ENCODE measurements at places on chromosomes 5 and 9.

DNA sequence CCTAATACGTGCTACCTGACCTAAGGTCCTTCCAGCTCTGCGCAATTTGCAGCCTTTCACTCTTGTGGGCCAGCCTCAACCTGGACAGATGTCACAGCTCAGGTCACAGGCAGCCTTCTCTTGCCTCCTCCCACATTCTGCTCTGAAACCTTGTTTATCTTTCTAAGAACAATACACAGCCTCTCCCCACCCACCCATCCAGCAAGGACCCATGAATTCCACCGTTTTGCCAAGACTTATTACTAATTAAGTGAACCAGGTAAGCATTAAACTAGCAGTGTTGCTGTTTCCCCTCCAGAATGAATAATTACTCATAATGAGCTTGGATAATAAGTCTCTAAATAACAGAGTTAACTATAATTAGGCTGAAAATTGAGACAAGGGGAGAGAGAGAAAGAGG, 11.0 kb downstream of the FABP6 start:
- DNase-seq, result no peak

- DNase-seq, result no peak
Observed at GRCh38 chr5:116598911-116599310, 24.3 kb upstream of the SEMA6A start.

DNA sequence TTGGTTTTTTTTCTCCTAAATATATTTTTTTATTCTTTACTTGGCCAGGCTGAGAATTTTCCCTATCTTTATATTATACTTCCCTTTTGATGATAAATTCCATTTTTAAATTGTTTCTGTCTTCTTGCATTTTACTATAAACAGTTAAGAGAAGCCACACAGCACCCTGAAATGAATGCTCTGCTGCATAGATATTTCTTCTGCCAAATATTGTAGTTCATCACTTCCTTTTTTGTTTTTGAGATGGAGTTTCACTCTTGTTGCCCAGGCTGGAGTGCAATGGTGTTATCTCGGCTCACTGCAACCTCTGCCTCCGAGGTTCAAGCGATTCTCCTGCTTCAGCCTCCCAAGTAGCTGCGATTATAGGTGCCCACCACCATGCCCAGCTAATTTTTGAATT, 8.5 kb upstream of the INIP start:
- DNase-seq, result no peak

DNA sequence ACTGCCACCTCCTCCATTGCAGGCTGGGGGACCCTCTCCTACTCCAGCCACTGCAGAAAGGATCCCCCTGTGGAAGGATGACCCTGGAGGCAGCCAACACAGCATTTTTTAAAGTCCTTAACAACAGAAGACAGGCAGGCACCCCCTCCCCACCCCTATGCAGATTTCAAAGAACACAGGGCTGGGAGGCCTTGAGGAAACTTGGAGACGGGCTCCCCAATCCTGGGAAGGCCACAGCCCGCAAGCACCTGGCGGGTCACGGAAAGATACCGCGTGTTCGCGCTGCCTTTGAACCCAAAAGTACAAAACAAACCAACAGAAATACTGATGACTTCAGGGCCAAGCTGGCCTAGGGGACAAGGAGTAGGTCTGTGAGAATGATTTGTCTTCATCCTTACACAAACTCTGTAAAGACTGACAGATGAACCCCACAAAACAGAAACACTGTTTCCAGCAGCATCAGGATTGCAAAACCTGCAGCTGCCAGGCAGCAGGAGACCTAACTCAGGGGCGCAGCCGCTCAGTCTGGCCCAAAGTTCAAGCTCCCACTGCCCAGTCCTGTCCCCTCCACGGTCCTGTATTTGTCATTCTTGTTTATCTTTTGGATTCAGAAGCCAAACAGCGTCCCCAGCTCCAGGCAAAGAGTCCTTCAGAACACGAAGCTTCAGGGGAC, 13.8 kb downstream of the VAV2 start:
- DNase-seq, result no peak

- no peak for DNase-seq
Observed at GRCh38 chr9:114266969-114267368, 55.9 kb upstream of the ORM1 start.

- no peak for DNase-seq
Observed at GRCh38 chr9:93577078-93577974, 942 bp downstream of the PHF2 start.

DNA sequence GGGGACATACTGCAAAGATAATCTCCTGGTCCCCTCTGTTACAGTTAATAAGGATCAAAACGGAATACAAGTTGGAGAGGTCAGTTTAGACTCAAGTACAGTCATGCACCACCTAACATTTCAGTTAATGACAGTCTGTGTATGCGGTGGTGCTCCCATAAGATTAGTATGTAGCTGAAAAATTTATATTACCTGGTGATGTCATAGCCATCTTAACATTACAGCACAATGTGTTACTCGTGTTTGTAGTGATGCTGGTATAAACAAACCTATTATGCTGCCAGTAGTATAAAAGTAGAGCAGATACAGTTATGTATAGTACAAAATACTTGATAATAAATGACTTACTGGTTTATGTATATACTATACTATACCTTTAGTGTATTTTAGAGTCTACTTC, 207.9 kb downstream of the GDNF start:
- DNase-seq, result no peak

GRCh38 chr5:109408991-109409843, 557 bp downstream of the PJA2 start:
- peak; percentile 67 for DNase-seq

DNA sequence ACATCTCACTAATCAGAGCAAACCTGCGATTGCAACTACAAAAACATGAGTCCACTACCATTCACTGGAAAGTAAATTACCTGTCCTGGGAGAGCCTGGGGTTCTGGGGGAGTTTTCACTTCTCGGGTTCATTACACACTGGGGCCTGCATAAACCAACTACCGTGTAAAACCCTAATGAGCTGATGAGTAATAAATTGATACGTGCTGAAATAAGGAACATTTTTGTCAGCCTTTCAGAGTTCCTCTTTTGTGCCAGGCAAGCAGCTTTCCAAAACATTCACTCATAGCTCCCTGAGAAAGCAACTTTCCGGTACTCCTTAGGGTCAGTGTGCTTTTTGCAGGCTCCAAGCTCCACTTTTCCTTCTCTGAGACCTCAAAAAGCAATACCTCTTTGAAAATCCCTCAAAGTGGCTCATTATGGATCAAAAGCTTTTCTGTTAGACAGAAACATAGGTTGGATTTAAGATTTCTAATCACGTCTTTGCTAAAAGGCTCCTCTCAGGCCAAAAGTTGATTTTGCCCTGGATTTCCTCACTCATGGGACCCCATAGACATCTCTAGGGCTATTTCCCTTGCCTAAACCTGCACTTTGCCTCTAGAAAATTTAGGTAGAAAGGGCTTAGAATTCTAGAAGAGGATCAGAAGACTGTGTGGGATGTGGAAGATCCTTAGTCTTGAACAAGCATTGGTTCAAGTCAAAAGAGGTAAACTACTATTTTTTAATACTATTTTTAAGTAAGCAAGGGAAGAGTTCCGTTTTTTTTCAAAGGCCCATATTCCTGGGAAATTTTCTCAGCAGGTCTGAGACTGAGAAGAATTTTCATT, 74.8 kb downstream of the ST8SIA4 start:
- no peak for DNase-seq

GRCh38 chr9:23825700-23826099, 340 bp downstream of the ELAVL2 start:
- DNase-seq, result no peak

DNA sequence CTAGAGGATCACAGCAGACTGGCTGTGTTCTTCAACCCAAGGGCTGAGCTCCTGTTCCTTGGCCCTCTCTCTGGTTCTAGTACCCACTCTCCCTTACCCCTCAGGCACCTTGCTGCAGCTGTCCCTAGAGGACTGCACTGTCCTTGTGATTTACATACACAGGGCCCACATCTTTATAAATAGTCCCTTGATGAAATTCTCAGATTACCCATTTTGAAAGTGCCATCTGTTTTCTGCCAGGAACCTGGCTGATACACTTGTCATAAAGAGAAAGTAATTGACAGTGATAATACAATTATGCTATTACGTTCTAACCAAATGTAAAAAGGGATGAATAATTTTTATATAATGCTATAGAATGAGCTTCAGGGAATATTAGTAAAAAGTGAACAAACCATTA, 16.5 kb upstream of the SPARC start:
- DNase-seq, result no peak

DNA sequence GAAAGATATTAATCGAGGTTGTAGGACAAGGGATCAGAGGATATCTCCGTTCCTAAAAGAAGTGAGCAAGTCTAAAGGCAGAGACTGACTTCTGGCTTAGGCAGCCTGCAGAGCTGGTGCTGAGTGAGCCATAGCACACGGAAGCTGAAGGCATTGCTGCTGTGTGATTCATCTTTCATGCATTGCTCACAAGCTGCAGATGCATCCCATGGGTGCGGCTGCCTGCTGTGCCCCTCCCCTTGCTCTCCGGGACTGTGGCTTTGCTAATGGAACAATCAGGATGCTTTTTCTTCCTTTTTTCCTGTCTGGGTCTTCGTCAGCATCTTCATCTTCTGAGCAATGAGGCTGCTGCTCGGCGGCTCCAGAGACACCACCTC, 341.4 kb downstream of the DIRAS2 start:
- no peak for DNase-seq

DNA sequence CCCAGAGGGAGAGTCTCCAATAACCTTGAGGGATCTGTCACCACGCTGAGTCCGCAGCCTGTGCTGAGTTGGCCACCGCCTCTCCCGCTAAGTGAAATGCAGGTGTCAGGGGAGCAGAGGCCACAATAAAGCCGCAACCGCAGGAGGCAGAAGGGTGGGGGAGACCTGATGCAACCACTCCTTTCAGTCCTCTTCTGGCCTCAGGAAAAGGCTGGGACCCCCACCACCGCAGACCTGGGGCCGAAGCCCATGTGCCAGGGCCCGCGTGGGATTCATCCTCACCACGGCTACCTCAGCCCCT, 576 bp downstream of the MAP1B start:
- no peak for DNase-seq

DNA sequence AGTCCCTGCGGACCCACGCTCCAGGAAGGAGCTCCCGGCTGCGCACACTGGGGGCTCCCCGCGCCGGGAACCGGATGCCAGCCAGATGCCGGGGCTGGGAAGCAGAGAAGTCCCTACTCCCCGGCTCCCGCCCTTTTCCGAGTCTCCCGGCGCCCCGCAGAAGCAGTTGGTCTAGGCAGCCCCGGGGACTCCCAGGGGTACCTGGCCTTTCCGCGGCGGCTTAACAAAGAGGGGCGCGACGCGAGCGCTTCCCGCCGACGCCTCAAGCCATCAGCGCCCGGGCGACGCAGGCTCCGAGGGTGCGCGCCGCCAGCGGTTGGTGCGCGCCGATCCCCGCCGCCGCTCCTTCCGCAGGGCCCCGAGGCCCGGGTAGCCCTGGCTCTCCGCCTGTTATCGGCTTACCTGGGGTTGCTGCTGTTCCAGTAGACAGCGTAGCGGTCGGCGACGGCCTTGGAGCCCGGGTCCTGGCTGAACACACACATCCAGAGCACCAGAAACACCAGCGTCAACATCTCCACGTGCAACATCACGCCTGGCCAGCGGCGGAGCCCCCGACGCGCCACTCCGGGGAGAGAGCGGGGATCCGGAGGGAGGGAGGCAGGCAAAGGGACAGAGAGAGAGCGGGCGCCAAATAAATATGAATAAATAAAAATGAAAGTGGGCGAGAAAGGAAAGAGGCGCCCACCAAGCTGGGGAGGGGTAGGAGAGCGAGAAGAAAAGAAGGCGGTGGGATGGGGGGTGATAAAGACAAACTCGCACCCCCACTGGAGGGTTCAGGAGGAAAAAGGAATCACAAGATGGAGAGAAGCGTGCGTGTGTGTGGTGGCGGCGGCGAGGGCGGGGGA, 428 bp downstream of the EFNA5 start:
- no peak for DNase-seq

DNA sequence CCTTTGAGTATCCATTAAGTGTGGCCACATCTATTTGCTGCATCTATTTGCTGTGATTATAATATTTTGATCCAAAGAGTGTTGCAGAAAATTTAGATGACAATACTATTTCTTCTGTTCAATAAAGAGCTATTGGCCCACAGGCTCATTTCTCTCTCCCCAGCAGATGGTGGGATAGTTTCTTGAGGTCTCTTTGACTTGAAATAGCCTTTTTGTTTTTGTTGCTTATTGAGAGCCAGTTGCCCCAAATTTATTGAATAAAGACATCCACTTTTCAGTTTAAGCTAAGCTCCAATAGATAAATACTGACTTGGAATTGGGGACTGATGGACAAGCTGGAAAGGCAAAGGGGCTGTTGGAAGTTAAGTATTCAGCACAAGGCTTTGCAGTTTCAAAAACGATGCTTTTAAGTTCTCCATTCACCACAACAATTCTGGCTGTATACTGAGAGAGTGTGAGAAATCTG, 290.1 kb upstream of the MPDZ start:
- no peak for DNase-seq

DNA sequence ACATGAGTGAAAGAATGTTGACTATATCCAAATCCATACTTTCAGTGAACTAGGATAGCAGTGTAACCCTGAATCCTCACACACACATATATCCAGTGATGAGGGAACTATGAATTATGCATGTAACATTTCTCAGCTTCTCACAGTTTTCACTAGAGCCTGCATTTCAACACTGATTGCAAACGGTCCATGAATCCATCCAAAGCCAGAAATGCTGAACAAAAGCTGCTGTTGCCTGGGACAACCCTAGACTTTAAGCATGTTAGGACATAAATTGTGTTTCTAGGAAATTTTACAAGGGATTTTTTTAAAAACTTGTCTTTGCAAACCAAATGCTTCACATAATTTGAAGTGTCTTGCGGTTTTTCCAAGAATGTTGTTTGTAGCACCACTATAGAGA, 2010.0 kb upstream of the WWC1 start:
- DNase-seq, result no peak

- no peak for DNase-seq
Observed at GRCh38 chr9:116837018-116837989, 150.2 kb downstream of the TRIM32 start.

DNA sequence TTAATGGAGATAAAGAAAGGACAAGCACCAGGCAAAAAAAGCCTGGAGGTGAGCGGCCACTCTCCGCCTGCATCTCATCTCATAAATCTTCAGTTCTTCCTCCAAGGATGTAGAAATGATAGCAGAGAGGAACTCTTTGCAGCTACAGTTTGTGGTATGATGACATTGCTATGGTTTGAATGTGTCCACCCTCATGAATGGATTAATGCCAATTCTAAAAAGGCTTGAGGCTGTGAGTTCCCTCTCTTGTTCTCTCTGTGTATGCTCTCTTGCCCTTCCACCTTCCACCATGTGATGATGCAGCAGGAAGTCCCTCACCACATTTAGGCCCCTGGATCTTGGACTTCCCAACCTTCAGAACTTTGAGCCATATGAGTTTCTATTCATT, 126.4 kb downstream of the SPOCK1 start:
- no peak for DNase-seq

- no peak for DNase-seq
Observed at GRCh38 chr9:114461468-114461867, 43.8 kb downstream of the WHRN start.

- no peak for DNase-seq
Observed at GRCh38 chr9:3863111-3863528, 337.3 kb upstream of the RFX3 start.

DNA sequence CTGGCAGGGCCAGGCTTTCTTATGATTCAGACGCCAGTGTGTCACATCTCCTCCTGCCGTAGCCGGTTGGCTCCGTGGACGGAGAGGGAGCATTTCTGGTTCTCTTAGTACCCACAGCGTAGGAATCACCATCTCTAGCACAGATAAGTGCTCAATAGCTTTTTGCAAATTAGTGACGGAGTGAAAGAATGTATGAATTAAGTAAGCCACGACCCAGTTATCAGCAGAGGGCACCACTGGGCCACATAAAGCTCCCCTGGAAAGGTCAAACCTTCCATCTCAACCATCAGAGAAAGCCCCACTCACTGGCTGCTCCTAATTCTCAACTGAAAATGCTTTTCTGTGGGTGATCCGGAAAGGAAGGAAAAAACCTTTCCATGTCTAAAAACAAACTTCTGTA, 317.0 kb upstream of the ADCY2 start:
- no peak for DNase-seq
